DMS79 (cell line): ENCODE measurements at places on chromosomes 5 and 9.

DNA sequence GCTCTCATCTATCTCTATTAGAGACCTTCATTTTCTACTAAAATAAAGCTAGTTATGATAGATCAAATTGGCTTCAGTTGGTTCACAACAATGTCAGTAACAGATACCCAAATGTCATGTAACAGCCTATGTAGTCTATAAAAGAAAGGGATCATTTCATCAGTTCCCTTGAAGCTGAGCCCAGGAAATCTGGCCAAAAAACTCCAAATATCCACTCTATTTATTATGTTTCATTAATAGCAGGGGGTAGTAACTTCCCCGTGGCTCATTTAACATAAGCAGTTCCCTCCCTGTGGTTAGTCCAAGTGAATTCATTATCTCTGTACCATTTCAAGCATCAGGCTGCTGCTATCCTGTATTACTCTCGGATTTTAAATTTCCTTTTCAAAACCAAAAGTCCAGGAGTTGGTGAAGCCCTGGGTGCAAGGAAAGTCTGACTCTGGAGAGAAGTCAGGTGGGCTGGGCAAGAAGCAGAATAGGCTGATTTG, 66.0 kb downstream of the SH3PXD2B start:
- no peak for DNase-seq

GRCh38 chr5:67249590-67249895, 52.9 kb upstream of the CD180 start:
- peak; percentile 88 for DNase-seq

DNA sequence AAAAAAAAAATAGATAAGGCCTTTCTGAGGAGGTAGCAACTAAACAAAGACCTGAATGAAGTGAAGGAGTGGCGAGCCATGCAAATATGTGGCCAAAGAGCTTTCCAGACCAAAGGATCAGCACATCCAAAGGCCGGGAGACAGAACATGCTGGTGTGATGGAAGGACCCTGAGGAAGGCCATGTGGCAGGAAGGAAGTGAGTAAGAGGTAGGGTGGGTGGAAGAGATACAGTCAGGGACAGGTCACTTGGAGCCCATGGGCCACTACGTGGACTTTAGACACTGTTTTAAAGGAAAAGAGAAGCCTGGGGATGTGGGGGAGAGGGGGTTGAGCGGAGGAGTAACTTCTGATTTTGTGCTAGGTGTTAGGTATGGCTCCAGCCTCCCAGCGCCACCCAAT, 31.3 kb downstream of the SPRY4 start:
- DNase-seq = no peak

GRCh38 chr5:36450229-36451014, 148.7 kb upstream of the RANBP3L start:
- no peak for DNase-seq

GRCh38 chr5:149837680-149838269, 106.8 kb downstream of the PDE6A start:
- DNase-seq = no peak

GRCh38 chr9:94824411-94824810, 97.9 kb downstream of the AOPEP start:
- no peak for DNase-seq

DNA sequence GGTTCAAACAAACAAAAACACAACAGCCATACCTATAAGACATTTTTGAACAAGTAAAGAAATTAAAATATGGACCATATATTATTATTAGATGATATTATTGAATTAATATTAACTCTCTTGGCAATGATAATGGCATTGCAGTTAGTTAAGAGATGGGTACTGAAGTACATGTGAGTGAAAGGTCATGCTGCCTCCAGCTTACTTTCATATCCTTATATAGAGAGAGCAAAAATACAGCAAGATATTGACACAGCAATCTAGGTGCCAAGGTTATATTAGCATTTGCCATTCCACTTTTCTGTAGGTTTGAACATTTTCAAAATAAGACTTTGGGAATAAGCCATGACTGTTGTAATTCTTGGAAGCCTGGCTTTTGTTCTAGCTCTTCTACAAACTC, 6.1 kb downstream of the TNFSF8 start:
- no peak for DNase-seq

DNA sequence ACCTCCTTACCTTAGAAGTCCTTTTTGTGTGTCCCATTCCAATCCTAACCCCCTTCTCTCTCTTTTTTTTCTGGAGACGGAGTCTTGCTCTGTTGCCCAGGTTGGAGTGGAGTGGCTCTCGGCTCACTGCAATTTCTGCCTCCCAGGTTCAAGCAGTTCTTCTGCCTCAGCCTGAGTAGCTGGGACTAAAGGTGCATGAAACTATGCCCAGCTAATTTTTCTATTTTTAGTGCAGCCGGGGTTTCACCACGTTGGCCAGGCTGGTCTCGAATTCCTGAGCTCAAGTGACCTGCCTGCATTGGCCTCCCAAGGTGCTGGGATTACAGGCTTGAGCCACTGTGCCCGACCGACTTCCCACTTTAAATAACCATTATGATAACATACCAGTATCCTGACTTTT, 17.5 kb downstream of the TMEM38B start:
- DNase-seq = no peak

DNA sequence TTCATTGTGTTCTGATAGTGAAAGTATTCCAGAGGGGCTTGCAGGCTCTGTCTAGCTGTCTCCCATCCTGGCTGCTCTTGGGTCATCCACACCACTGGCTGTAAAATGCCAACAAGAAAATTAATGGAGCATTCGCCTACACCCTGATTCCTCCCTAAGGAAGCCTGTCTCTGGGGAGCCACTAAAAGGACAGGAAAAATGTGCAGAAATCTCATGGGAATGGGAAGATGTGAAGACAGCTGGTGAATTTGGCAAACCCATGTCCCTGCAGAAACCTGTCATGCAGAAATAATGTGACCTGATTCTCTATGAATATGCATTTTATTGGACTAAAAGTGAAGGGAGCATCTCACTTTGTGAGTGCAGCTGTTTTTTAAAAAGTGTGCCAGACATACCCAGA, 265.6 kb downstream of the TUSC1 start:
- DNase-seq = no peak
